ENCODE measurements at places on chromosomes 5 and 9. TPM values are rescaled to one million over a fixed set of nuclear protein-coding genes. Genes with fewer than 3 reads are reported as not detected.

Gene CCDC107
- total RNA-seq: 112 TPM

DNA sequence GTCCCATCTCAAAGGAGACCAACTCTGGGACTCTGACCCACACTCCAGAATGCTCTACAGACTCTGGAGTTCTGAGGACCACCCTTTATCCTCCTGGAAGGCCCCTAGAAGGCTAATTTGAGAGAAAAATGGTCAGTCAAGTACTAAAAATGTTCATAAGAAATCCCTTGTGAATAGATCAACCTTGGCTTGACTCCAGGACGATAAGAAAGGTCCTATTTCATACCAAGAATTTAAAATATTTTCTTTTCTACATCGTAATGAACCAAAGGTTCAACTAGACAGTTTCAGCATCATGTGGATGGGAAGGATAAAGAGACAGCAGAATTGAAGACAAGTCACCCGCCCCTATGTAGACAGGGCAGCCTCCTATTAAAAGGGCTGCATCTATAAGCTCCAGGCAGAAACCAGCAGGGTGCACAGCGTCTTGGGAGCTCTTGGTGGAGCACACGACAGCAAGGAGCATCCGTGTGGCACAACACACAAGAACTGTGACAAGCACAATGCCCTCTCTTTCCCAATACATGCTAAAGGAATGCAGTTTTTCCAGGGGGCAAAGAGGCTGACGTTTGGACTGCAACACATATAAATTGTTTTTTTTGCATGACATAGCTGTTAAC, 38.3 kb downstream of the RASEF start:
- no peak for DNase-seq
- H3K27ac ChIP-seq: no peak overlapping the region
- H3K4me1 ChIP-seq: no peaks in the 10 kb centered on the region
- H3K4me3 ChIP-seq: no peak overlapping the region

DNA sequence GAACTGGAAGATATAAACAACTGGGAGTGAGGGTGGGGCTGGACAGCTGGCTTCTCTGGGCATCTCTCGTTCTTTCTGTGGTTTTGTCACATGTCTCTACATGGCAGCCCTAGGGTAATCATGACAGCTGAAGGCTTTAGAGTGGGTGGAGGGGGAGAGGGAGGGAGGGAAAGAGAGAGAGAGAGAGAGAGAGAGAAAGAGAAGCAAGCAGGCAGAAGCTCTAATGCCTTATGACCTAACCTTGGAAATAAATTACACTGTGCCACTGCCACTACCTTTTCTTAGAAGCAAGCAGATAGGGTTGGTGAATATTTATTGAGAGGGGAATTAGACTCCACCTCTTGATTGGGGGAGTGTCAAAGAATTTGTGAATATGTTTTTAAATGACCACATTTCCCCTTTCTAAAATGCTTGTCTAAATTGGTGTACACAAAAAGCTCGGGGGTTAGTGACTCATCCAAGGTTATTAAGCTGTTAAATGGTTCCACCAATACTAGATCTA, 2.6 kb upstream of the DAPK1 start:
- H3K36me3 ChIP-seq: no peaks in the 10 kb centered on the region
- H3K27me3 ChIP-seq: no peaks in the 10 kb centered on the region
- no peak for DNase-seq
- no peak overlapping the region for H3K4me3 ChIP-seq
- no peaks in the 10 kb centered on the region for H3K4me1 ChIP-seq

- DNase-seq: peak; percentile 79
- H3K4me3 ChIP-seq: peak overlapping the region; percentile 45
- H3K27ac ChIP-seq: no peak overlapping the region
- H3K36me3 ChIP-seq: no peaks in the 10 kb centered on the region
- peaks cover 6% of the 10 kb centered on the region for H3K27me3 ChIP-seq
Measured at GRCh38 chr5:17216176-17216973, 1.1 kb upstream of the BASP1 start.

DNA sequence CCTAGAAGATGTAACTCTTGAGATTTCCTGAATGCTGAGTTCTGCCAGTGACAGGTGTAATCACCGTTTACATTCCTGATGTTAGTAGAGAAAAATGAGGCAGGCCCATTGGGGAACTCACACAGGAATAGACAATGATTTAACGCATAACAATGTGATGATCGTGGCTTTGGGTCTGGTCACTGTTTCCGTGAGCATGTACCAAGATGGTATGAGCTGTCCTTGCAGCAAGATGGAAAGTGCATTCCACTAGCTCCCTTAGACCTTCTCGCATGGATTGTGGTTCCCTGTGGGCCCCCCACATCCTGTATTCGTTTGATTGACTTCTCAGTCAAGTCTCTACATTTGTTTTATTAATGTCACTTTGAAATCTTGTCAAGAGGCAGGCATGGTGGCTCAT, 124.0 kb upstream of the DAP start:
- H3K4me1 ChIP-seq: no peaks in the 10 kb centered on the region
- no peak overlapping the region for H3K27ac ChIP-seq
- H3K4me3 ChIP-seq: no peak overlapping the region
- no peak for DNase-seq
- no peaks in the 10 kb centered on the region for H3K27me3 ChIP-seq

DNA sequence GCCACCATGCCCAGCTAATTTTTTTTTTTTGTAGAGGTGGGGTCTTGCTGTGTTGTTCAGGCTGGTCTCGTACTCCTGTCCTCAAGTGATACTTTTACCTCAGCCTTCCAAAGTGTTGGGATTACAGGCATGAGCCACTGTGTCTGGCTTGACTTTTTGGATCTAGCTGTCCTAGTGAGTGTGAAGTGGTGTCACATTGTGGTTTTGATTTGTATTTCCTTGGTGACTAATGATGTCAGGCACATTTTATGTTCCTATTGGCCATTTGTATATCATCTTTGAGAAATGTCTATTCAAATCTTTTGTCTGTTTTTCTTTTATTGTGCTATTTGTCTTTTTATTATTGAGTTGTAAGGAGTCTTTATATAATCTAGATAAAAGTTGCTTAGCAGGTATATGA, 53.5 kb upstream of the MCCC2 start:
- no peaks in the 10 kb centered on the region for H3K4me1 ChIP-seq
- H3K36me3 ChIP-seq: no peaks in the 10 kb centered on the region
- H3K4me3 ChIP-seq: no peak overlapping the region
- DNase-seq: no peak
- H3K27me3 ChIP-seq: no peaks in the 10 kb centered on the region
- peak overlapping the region; percentile 22 for H3K27ac ChIP-seq

DNA sequence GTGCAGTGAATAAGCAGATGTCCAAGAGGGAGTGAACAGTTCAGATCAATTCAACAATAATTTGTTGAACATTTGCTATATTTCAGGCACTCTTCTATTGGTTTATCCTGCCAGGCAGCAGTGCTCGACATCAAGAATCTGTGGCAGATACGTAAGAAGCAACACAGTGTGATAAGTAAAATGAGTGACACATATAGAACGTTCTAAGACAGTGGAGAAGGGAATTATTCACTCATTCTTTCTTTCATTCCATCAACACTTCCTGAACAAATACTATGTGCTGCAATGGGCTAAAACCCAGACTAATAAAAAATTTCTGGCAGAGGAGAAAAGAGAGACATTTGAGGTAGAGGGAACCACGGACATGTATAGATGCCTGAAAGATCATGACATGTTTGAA, 89.9 kb upstream of the GLIS3 start:
- no peak overlapping the region for H3K27ac ChIP-seq
- no peaks in the 10 kb centered on the region for H3K27me3 ChIP-seq
- no peaks in the 10 kb centered on the region for H3K4me1 ChIP-seq
- no peak for DNase-seq

DNA sequence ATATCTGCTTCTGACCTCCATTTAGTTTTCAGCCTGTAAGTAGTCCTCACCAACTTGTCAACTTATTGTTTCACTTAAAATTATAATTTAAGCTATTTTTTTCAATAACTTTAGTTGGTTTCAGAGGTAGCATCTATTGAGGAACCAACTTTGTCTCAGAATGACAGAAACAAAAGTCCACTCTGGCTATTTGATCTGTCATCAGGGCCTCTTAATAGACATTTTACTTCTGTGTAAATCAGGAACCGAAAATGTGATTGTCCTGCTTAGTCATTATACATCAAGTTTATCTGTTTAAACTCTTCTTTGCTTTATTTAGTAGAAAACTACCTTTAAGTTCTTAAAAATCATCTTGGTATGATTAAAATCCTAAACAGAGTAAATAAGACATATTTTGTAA, 820.8 kb upstream of the EDIL3 start:
- H3K36me3 ChIP-seq: no peaks in the 10 kb centered on the region
- H3K27me3 ChIP-seq: no peaks in the 10 kb centered on the region
- H3K27ac ChIP-seq: no peak overlapping the region
- no peak for DNase-seq
- no peaks in the 10 kb centered on the region for H3K4me1 ChIP-seq

Measured in sigmoid colon (tissue), 7 donors.